ENCODE measurements at places on chromosomes 1 and 21.

- no peak for DNase-seq
These were observed 298.5 kb downstream of the OMA1 start for GRCh38 chr1:58248072-58248471.

DNA sequence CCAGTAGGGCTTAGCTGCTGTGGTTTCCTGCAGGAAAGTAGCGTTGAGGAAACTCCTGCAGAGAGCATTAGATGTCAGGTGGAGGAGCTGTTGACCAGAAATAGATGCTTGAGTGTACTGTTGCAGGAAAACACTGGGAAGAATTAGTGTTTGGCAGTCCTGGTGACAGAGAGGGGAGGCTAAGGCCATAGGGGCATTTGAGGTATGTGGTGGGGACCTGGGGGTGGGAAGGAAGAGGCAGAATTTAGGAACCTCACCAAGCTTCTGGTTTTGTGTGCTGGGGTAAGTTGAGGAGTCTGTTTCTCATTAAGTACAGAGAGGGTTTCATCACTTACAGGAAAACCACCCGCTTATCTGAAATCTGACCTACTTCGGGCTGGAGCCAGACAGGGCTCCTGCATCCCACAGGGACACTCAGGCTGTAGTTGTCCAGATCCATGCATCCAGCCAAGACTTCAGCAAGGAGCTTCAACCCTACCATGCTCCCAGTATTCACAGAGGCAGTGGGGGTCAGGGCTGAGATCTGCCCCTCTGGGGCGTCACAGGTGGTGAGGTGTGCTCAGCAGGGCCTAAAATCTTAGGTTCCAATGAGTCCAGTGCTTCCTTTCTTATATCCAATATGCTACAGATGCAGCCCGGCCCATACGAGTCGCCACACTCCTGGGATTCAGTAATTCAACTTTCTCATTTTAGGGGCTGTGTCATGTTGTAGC is 15.1 kb downstream of the SH2D2A start:
- DNase-seq: no peak

DNA sequence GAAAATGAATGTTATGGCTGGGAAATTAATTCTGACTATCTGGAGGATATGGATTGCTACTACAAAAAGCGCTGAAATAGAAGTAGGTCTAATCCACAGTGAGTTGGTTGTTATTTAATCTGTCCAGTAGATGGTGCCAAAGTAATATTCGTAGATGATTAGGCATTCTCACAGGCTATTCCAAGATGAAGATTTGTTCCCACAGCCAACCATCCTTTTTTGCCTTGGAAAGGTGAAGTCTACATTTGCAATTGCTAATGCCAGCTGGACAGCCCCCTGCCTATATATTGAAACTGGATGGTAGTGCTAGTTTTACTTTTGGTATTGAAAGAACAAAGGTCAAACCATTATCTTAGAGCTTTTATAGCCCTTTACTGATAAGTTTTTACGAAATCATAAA is 43.8 kb downstream of the RBM11 start:
- DNase-seq: no peak

DNA sequence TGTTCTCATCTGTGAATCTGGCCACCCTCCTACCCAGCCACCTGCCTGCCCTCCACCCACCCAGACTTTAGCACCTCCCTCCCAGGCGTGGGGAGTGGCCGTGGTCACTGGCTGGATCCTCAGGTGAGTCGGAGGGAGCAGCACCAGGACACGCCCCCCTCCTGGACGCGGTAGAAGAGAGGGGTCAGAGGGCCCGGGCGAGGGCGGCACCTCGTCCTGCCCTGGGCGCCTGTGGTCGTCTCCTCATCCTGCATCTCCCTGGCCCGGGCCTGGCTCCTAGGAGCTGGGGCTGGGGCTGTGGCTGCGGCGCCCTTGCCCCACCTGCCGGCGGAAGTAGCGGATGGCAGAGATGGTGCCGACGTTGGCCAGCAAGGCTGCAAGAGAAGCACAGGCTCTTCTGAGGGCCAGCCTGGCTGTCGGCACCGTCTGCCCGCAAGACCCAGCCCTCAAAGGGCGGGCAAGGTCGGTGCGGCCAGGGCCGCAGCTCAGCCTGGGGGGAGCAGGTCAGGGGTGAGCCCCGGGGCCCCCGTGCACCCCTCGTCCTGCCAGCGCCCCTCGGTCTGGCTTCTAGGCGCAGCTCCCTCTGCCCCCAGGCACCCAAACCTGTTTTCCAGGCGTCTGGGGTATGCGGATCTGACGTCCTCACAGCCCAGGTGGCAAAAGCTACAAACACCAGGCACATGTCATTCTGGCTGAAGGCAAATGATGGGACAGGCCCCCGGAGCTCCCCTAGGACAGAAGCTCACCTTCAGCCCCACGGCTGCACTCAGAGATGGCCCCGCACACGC is 5.8 kb downstream of the PERM1 start:
- no peak for DNase-seq

DNA sequence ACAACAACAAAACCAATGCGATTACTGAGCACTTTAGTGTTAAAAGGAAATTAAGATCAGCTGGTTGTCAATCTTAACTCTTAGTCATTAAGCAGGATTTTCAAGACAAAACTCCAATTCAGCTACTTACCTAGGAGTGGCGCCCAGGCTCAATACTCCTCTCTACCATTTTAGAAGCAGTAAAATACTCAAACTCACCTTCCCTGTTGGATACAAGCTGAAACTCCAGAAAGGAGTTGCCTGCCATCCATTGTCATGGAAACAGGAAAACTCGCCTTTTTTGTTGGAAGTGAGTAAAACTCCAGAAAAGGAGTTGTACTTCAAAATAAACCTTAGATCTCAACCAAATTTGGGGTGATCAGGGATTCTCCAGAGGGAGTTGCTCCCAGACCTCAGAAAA is 127.0 kb upstream of the F3 start:
- no peak for DNase-seq

DNA sequence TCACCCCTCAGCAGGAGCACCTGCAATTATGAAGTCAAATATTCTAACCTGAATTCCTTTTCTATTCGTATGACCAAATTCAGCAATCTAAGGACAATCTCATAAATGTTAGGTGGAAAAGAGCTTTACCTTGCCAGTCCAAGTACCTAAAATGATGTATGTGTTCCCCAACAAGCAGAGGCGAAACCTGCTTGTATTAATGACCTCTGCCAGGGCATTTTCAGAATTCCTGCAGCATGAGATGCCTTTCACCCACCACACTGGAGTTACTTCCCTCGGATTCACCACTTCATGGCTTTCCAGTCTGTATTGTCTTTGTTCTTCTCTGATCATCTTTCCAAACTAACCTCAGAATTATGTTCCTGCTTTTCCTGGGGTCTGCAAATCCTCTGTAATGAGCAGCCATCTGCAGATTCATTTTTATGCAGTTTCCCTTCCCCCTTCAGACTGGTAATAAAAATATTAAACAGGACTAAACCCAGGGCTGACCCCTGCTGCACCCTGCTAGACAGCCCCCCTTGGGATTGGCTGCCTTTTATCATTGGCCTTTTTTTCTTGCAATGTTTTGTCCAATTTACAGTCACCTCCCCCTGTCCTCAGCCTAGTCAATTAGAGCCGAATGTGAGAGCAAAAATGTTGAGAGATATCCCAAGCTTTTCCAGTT is 26.6 kb upstream of the CASQ2 start:
- no peak for DNase-seq

GRCh38 chr1:42914092-42914627 is 44.5 kb downstream of the SLC2A1 start:
- no peak for DNase-seq

GRCh38 chr1:223339861-223340260 is 24.1 kb downstream of the SUSD4 start:
- no peak for DNase-seq

All from esophagus squamous epithelium (tissue), 5 donors.